Hair follicular keratinocyte (primary cell): ENCODE measurements at places on chromosomes 16 and 17. TPM values are rescaled to one million over a fixed set of nuclear protein-coding genes. Genes with fewer than 3 reads are reported as not detected.

The LRRC36 gene
- total RNA-seq: 0.31 TPM in 1 of 2 replicates, not detected in the other

The CD68 gene
- total RNA-seq: 23.4 and 57.7 TPM in 2 replicates

The TM4SF5 gene
- total RNA-seq: not detected in 2 replicates

The HSPB9 gene
- total RNA-seq: not detected in 2 replicates

The MFSD6L gene
- total RNA-seq: not detected in 2 replicates

The GPR139 gene
- not detected in 2 replicates for total RNA-seq

The IQCK gene
- total RNA-seq: 7.0 and 8.3 TPM in 2 replicates

The CA4 gene
- total RNA-seq: not detected in 2 replicates

The C17orf100 gene
- 0.23 and 0.38 TPM in 2 replicates for total RNA-seq

The CCR7 gene
- total RNA-seq: not detected in 2 replicates

The RASL10B gene
- total RNA-seq: 0.11 TPM in 1 of 2 replicates, not detected in the other

The RNF112 gene
- total RNA-seq: 0.42 and 1.0 TPM in 2 replicates

The PYY gene
- 0.11 TPM in 1 of 2 replicates, not detected in the other for total RNA-seq

The MT1X gene
- 538 and 897 TPM in 2 replicates for total RNA-seq

The KRTAP4-6 gene
- not detected in 2 replicates for total RNA-seq

The CASKIN1 gene
- total RNA-seq: under 0.01 and 0.16 TPM in 2 replicates

The USP6 gene
- total RNA-seq: under 0.01 TPM in 1 of 2 replicates, not detected in the other

The CES3 gene
- 0.78 and 0.99 TPM in 2 replicates for total RNA-seq

The KRT40 gene
- not detected in 2 replicates for total RNA-seq

The TEKT1 gene
- total RNA-seq: not detected in 2 replicates

The GDPD3 gene
- total RNA-seq: 0.08 and 0.55 TPM in 2 replicates

The ERAL1 gene
- total RNA-seq: 43.0 and 78.7 TPM in 2 replicates

The USP10 gene
- total RNA-seq: 43.4 and 56.0 TPM in 2 replicates

The PRAC2 gene
- total RNA-seq: not detected in 2 replicates

The CSF3 gene
- 17.7 and 89.3 TPM in 2 replicates for total RNA-seq

The CCL16 gene
- total RNA-seq: not detected in 2 replicates

The TPSB2 gene
- total RNA-seq: not detected in 2 replicates

The GRB2 gene
- total RNA-seq: 49.9 and 83.7 TPM in 2 replicates

The KRT31 gene
- 0.23 TPM in 1 of 2 replicates, not detected in the other for total RNA-seq

The FBXO39 gene
- total RNA-seq: 3.2 and 9.3 TPM in 2 replicates

The C16orf96 gene
- total RNA-seq: not detected in 2 replicates

The SYT17 gene
- total RNA-seq: 0.61 TPM in 1 of 2 replicates, not detected in the other

The TBC1D3C gene
- total RNA-seq: not detected in 2 replicates

The ATP1B2 gene
- not detected in 2 replicates for total RNA-seq

The STX1B gene
- total RNA-seq: 0.08 and 0.34 TPM in 2 replicates

The FSCN2 gene
- not detected in 2 replicates for total RNA-seq

The RPL26 gene
- total RNA-seq: 4,083 and 4,558 TPM in 2 replicates

The LCAT gene
- 6.0 and 9.6 TPM in 2 replicates for total RNA-seq

The LITAFD gene
- not detected in 2 replicates for total RNA-seq

The SPATA22 gene
- total RNA-seq: 0.76 TPM in 1 of 2 replicates, not detected in the other
